Fibroblast of skin of right quadriceps (primary cell): ENCODE measurements at places on chromosomes 1 and 21.

DNA sequence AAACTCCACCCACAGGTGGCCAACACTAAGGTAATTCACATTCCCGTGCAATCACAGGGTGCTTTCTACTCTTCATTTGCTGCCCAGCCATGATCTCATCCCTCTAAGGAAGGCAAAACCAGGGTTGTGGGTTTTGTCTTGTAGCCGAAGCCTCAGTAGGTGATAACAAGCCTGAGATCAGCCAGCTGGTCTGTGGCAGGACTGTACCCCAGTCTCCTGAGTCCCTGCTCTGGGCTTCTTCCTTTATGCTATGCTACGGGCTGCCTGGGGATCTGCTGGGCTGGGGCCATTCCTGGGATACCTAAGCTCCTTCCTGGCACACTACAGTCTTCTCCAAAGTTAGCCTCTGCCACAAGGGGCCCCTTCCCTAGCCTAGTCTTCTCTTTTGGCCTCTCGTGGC, 9.8 kb downstream of the PPFIA4 start:
- DNase-seq, result no peak

DNA sequence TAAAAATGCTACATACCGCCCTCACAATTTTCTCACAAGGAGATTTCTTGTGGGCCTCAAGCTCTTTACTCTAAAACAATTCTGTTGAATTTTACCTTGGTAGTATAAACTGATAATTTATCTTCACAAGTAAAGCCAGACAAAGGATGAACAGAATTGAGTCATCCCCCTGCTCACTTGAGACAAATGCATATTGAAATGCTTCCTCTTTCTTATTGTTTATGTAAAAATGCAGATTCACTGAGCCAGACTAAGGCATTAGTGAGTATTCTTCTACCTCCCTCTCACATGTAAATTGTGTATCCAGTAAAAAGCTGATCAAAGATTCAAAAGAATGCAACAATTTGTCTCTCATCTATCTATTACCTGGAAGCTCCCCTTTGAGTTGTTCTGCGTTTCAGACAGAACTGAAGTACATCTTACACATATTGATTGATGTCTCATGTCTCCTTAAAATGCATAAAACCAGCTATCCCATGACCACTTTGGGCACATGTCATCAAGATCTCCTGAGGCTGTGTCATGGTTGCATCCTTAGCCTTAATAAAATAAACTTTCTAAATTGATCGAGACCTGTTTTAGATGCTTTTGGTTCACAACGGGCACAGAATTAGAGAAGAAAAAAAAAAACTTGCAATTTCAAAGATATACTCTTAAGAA, 743.1 kb upstream of the B3GALT2 start:
- DNase-seq, result no peak

DNA sequence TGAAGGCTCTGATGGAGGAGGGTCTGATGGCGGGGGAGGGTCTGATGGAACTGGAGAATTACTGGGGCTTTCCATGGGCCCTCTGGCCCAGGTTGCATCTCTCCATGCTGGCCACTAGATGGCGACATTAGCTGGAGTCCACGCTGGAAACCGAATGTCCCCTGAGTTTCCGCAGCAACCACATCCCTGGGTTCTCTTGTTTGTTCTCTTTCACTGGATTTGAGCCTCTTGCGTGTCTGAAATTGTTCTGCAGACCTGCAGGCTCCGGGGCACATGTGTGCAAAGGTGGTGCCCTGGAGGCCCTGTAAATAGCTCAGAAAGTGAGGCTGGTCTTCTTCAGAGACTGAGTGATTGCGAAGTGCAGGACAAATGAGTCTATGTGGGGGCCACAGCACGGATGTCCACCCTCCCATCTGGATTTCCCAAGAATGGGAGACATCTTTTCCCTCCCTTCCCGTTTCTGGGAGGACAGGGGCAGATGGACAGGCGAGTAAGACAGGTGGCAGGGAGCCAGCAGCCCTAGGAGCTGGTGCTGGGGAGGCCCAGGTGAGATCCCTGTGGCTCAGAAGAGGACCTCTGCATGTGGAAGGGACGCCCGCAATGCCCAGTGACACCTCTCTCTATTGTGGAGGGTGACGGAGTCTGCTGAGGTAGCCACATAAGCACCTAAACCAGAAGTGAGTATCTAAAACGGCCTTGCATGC, 73.2 kb upstream of the ABCG1 start:
- DNase-seq, result peak; percentile 50

- DNase-seq, result no peak
These were observed 1.1 kb upstream of the FNDC10 start for GRCh38 chr1:1600861-1601563.

DNA sequence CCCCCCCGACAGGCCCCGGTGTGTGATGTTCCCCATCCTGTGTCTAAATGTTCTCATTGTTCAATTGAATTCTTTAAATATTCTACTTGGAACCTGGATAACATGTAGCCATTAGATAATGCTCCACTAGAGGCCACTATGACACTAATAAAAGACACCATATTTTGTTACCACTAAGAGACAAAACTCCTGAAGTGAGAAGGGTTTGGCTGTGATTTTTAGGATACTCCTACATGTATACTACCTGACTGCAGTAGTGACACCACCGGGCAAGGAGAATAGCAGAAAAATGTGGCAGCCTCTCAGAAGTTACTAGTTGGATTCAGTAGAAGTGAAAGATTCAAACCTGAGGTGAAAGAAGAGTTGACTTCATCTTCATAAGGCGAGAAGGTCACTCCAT, 36.0 kb downstream of the F5 start:
- DNase-seq, result peak; percentile 32

DNA sequence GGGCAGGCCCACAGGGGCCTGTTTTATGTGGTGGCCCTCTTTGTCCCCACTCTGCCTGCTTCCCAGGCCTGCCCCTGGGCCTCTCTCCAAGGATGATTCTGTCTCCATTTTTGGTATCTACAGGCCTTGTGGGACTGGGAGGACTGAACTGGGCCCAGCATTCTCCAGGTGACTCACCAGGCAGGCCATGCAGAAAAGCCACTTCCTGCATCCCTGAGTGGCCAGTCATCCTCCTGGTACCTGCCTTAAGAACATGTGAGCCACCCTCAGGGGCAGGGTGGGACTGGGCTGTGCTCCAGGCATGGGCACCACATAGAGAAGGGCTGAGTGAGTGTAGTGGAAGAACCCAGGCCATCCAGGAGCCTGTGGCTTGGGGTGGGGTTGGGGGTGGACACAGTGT, 20.0 kb upstream of the BCAR3 start:
- DNase-seq, result peak; percentile 99

DNA sequence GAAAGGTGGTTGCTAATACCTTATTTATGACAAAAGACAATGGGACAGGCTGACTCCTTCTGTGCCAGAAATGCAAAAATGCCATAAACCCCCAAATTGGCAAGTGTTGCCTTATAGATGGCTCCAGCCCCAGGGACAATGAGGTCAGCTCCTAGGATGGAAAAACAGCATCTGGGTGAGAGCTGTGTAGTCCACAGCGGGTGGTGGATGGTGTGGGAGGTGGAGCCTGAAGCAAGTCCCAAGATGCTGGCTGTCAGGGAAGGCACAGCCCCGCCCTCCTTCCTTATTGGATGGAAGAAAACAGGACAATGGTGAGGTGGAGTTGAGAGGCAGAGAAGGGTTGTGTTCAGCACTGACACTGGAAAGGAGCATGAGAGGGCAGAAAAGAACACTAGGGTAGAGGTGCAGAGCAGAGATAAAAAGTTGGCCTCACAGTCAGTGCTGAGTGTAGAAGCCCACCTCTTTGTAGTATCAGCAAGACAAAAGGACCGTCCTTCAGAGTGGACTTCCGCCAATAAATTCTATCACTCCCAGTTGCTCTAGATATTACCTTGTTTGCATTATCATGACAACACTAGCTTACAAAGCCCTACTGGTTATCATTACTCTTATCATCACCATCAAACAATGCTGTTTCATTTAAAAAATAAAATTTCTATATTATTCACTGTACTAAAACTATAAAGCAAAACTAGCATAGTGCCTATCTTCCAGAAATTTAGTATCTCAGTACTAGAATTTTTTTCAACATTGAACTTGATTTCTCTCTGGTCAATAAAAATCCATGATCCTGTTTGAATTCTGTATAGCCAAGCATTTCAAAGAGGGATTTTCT, 3.7 kb upstream of the SDE2 start:
- peak; percentile 34 for DNase-seq

DNA sequence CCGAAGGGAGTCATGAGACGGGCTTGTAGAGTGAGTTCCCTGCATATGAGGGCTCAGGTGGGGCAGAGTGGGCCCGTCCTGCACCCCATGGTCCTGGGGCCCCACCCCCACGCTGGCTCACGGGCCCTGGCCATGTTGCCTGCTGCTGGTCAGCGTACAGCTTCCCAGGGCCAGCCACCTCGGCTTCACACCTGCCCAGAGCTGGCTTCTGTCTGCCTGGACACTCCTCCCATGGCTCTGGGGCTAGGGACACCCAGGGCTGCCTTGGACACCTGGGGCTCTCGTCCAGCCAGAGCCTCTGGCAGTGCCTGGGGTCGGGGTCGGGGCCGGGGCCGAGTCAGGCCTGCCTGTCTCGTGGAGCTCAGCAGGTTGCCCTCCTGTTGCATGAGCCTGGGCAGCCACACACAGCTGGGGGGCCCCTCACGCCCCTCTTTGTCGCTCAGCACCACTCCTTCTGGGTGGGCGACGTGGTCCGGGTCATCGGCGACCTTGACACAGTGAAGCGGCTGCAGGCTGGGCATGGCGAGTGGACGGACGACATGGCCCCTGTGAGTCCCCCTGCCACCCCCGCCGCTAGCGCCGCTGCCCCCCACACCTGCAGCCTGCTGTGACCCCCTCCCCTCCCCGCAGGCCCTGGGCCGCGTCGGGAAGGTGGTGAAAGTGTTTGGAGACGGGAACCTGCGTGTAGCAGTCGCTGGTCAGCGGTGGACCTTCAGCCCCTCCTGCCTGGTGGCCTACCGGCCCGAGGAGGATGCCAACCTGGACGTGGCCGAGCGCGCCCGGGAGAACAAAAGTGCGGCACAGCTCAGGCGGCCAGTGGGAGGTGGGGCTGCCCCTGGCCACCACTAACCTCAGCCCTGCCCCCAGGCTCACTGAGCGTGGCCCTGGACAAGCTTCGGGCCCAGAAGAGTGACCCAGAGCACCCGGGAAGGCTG, 5.5 kb upstream of the MMP23B start:
- DNase-seq, result no peak
